Stimulated activated CD4-positive, alpha-beta T cell treated with anti-CD3 and anti-CD28 coated beads, TNF-alpha, amount 100 ng/mL, for 48 hours (primary cell): ENCODE measurements at places on chromosomes 12 and 14.

DNA sequence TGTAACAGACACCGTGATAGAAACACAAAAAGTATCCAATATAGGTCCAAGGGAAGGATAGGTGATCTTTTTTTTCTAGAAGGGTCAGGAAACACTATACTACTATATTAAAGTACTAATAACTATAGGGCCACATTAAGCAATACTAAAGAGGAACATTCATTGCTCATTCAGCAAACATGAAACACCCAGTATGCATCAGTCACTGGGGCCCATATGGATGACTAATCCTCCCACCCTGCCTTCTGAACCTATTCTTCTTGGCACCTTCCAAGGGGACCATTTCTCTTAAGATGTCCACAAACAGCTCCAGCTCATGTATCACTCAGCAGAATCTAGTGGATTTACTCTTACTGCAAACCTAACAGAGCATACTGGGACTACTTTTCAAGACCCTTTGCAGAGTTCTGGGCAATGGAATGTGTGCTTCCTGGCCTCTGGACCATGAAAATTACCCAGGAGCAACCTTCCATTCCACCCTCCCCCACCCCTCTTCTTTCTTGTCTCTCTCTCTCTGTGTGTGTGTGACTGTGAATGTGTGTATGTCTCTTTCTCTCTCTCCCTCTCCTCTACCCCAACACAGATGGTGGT lies 187.9 kb downstream of the EPS8 start:
- DNase-seq: no peak

- DNase-seq: no peak
Observed at GRCh38 chr12:132178801-132179401, 34.6 kb downstream of the NOC4L start.

DNA sequence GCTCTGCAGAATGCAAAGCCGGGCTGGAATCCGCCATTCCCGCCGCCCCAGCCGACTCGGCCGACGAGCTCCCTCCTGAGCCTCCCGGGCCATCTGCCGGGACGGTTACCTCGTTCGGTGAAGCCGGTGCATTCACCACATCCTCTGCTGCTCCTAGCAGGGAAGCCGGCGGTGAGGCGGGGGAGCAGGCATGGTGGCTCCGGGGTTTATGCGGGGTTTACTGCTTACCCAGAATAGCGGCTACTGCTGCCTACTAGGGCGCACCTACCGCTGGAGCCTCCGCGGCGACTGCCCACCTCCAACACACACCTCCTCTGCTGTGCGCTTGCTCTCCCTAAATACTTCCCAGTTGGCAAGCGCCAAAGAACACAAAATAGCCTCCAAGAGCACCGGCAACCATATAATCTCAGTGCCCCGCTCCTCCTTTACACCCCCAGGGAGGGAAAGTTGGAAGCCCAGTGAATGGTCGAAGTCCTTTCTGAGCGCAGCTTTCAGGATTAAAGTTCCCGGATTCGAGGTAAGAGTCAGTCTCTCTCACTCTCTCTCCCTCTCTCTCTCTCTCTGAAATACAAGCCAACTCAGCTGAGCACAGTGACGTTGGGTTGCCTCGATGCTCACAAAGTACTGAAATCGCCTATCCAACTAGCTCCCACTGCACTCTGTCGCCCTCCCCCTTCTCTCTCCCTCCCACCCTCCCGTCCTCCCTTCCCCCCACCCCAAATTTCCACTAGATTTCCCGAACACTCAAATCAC lies at the start of gene TBX5:
Gene TBX5 (minus strand): TSS at position 626 of the 753 bp plus-strand sequence. CDS start 2,246 bp downstream, outside the sequence.
- DNase-seq: no peak

GRCh38 chr12:69341328-69341727 lies 6.9 kb upstream of the LYZ start:
- no peak for DNase-seq

- DNase-seq: no peak
Observed at GRCh38 chr14:20295067-20295466, 10.7 kb downstream of the TTC5 start.

GRCh38 chr12:49664591-49665239 lies 41.4 kb downstream of the PRPF40B start:
- no peak for DNase-seq

DNA sequence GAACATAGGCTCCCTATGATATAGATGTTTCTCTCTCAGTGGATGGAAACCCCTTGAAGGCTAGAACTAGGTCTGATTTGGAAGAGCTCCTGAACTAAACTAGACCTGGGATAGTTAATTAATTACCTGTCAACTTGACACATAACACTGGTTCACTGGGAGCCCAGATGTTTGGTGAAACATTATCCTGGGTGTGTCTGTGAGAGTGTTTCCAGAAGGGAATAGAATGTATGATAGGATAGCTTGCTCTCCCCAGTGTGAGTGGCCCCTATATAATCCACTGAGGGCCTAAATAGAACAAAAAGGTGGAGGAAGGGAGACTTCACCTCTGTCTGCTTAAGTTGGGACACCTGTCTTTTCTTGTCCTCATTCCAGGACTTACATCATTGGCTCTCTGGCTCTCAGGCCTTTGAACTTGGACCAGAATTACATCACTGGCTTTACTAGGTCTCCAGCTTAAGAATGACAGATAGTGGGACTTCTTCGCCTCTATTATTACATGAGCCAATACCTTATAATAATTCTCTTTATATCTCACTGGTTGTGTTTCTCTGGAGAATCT lies 194.1 kb downstream of the KTN1 start:
- no peak for DNase-seq

GRCh38 chr12:64082116-64082515 lies 140.0 kb downstream of the KICS2 start:
- no peak for DNase-seq

DNA sequence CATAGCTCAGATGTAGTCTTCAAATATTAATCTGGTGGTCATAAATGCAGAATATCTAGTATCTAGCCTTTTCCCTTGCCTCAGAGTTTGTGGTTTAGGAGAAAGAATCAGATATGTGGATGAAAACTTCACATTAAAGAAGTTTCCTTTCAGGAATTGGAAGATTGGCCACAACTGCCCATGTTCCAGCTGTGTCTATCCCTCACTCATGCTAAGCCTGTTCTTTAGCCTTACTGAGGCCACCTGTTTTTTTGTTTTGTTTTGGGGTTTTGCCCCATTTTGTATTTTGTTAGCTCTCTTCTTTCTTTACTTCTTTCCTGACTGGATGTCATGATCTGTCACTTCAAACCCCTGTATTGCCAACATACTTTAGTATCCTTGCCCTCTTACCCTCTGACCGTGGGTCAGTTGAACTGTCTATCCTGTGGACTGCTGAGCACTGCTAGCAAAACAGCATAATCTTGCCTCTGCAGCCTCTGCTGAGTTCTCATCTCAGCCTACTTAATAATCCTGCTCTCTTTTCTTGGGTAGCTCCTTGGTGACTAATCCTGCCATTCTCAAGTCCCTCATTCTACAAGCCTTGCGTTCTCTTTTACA lies 22.0 kb upstream of the CCT2 start:
- no peak for DNase-seq

GRCh38 chr12:117034701-117035151 lies 64.5 kb downstream of the TESC start:
- DNase-seq: no peak

DNA sequence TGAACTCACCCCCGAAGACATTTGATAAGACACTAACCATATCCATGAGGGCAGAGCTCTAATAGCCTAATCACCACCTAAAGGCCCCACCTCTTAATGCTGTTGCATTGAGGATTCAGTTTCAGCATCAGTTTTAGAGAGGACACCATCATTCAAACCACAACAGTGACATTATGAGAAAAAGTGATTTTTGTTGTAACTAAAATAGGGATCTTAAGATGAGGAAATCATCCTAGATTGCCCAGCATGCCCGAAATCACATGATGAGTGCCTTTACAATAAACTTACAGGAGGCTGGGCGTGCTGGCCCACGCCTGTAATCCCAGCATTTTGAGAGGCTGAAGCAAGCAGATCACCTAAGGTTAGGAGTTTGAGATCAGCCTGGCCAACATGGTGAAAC lies 9.7 kb upstream of the GLT1D1 start:
- no peak for DNase-seq

GRCh38 chr12:55024575-55024974 lies 4.8 kb downstream of the NEUROD4 start:
- DNase-seq: no peak

DNA sequence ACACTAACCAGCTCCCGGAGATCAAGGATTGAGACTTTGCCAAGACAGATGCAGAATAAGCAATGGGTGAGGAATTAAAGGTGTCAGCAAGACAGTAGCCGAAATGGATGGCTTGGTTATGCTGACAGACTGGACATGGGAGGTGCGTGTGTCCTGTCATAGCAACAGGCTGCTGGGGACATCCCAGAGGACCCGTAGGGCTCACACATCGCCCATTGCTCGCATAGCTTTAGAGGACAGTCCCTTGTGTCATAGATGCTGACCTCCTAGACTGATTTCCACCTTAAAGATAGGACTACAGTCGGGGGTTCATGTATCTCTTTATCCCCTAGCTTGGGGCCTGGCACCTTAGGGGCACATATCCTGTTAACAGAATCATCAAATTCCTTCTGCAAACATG lies 324.5 kb downstream of the MED13L start:
- DNase-seq: no peak

GRCh38 chr12:127455347-127456265 lies 811.4 kb upstream of the TMEM132C start:
- DNase-seq: no peak

DNA sequence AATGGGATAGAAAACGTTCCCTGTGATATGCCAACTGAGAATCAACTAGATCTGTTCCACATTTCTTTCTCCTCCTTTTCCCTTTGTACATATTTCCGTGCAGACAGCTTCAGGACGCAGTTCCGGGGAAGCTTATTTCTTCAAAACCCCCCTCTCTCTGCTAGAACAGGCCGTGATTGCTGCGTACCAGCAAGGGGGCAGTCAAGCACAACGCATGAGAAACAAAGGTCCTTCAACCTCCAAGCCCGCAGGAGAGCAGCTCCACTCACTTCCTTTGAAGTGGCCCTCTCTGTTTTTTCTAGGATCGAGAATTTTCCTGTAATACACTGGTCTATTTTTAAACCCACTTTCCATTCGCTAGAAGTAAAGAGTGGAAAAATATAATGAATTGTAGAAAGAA lies 80.8 kb downstream of the ZNF664 start:
- DNase-seq: no peak

DNA sequence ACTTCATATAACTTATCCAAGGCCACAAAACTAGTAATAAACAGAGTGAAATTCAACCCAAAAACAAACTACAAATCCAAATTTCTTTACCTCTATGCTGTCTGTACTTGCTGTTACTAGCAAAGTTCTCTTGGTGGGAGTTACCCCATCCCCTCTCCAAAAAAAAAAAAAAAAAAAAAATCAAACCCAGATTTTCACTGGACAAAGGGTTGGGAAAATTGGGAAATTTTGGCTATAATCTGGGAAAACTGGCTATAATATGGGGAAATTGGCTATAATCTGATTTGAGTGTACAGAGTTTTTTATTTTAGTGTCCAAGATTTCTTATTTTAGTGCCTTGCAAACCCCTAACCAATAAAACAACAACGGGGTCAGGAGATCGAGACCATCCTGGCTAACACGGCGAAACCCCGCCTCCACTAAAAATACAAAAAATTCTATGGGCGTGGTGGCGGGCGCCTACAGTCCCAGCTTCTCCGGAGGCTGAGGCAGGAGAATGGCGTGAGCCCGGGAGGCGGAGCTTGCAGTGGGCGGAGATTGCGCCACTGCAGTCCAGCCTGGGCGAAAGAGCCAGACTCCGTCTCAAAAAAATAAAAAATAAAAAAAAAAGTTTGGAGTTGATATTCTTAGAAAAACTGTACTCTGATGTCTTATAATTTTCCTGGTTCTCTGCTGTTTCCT lies 148.4 kb downstream of the CHST11 start:
- no peak for DNase-seq

- no peak for DNase-seq
Observed at GRCh38 chr12:67326637-67327036, 57.5 kb downstream of the CAND1 start.

DNA sequence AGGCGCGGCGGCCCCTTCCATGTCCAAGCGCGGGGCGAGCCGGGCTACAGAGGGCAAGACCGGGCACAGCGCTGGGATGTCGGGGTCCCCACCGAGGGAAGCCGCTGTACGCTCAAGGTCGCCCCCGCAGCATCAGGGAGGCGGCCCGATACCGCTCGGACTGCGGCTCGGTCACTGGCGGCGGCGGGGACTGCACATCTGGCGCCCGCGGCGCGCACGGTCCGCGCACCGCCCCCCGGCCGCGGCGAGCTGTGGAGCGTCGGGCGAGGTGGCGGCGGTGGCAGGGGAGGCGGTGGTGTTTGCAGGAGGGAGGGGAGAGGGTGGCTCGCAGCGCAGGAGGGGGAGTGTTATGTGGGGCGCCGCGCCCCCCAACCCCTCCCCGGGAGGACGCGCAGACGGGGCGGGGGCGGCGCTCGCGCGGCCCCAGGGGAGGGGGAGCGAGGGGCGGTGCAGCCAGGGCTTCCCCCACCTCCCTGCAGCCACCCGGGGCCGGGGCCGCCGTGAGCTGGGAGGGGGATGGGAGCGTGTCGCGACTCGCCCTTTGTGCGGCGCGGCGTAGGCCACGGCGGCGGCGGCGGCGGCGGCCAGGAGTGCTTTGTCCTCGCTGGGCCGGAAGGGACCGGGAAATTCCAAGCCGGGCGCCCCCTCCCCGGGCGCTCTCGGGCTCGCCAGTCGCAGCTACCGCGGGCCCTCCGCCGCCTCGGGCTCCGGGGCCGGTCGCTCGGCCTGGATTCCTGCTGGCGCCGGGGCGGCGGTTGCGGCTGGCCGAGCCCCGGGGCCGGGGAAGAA lies at the start of gene NUAK1:
Gene NUAK1 (minus strand): TSS at position 322 of the 789 bp plus-strand sequence. CDS start 301 bp downstream, at position 21.
- no peak for DNase-seq

GRCh38 chr12:65584016-65584415 lies 240.3 kb upstream of the HMGA2 start:
- no peak for DNase-seq

GRCh38 chr12:112988224-112988623 lies 9.9 kb downstream of the OAS2 start:
- DNase-seq: no peak

DNA sequence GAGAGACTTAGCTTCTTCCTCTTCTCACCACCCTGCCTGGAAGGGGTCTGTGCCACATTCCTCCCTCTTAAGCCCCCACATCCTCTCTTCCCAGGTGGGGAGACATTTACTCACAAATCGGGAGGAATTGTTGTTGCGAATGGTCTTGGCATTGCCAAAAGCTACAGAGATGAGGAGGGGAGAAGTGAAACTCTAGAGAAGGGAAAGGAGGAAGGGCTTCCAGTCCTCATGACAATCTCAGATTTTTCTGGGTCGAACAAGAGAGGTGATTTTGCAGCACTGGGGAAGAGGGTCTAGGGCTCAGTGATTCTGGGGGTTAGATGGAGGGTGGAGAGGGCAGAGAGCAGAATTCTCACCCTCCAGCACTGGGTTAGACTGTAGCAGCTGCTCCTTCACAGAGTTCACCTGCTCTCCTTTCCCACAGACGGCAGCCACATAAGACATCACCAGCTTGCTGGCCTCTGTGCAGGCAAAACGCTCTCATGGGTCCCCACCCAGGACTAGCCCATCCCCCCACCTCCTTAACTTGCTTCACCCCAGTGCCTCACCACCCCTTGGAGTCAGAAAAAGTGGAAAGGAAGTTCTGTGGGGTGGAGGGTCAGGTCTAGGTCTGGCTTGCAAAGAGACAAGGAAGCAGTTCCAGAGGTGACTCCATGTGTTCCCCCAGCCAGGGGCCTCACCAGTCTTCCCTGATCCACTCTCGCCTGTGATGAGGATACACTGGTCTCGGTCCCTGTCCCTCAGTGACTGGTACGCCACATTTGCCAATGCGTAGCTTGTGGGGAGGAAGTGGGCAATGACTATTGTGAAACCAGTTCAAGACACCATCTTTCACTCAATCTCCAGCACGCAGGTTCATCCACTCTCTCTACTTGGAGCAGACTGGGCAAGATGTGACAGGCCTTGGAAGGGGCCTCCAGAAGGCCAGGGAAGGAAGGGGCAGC lies 2.7 kb downstream of the MYO1A start:
- DNase-seq: peak; percentile 43
